Fibroblast of the aortic adventitia (primary cell): ENCODE measurements at places on chromosomes 13 and 19. TPM values are rescaled to one million over a fixed set of nuclear protein-coding genes. Genes with fewer than 3 reads are reported as not detected.

GJB6 gene
- not detected in 2 replicates for total RNA-seq

RGCC gene
- 1.1 and 1.6 TPM in 2 replicates for total RNA-seq

FBN3 gene
- total RNA-seq: not detected in 2 replicates

COL5A3 gene
- 4.1 and 5.2 TPM in 2 replicates for total RNA-seq

CYP2A6 gene
- not detected in 2 replicates for total RNA-seq

MUC16 gene
- total RNA-seq: not detected in 2 replicates

CDADC1 gene
- 3.8 and 9.1 TPM in 2 replicates for total RNA-seq

CEACAM7 gene
- total RNA-seq: not detected in 2 replicates

KLHL1 gene
- total RNA-seq: not detected in 2 replicates

GRCh38 chr19:35124098-35125060 lies 8.8 kb downstream of the FXYD3 start:
- peak; percentile 94 for DNase-seq

DNA sequence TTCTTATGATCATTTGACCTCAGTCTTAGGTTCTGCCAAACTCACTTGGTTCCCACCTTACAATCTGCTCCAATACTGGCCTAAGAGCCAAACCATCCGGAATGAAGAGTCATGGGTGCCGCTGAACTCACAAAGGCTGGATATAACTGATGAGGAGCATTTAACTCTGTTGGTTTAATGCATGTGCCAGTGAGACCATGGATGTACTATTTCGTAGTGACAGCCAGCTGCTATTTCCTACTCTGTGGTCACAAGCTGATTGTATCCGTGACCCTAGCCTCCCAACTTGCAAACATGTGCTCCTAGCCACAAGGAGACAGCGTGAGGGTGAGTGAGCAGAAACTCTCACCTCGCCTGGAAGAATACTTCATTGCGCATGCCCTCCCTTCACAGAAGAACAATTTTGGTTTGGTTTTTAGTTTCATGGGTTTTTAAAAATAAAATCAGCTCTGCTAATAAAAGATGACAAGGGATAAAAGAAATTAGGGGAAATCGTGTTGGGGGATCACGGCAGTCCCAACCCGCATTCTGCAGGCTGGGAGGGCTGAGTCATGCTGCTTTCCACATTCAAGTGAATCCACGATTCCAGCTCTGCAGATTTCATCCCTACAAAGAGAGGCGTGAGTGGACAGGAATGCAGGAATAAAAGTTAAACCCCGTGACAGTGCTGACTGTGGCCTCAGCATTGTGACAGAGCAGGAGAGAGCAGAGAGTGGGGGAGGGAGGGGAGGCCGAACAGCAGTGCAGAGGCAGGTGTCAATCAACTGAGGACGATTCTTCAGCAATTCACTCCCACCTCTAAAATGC lies 66.8 kb upstream of the RAP2A start:
- peak; percentile 56 for DNase-seq

DNA sequence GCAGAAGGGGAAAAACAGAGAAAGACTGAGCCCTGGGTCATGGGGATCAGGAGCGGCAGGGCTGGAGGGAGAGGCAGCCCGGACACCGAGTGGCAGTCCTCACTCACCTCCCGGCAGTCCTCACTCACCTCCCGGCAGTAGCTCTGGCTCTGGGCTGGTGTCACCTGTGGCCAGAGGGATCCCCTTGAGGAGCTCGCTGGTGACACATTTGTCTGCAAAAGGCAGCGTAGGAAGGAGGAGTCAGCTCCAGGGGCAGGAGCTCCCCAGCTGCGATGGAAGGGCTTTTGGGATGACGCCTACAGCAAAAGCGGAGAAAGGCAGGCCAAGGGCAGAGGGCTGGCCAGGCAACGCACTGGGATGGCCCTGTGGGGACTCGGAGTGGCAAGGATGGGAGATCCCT lies 739 bp downstream of the EIF3G start:
- DNase-seq: no peak

- no peak for DNase-seq
These were observed 6.6 kb upstream of the CDX2 start for GRCh38 chr13:27975564-27976361.

DNA sequence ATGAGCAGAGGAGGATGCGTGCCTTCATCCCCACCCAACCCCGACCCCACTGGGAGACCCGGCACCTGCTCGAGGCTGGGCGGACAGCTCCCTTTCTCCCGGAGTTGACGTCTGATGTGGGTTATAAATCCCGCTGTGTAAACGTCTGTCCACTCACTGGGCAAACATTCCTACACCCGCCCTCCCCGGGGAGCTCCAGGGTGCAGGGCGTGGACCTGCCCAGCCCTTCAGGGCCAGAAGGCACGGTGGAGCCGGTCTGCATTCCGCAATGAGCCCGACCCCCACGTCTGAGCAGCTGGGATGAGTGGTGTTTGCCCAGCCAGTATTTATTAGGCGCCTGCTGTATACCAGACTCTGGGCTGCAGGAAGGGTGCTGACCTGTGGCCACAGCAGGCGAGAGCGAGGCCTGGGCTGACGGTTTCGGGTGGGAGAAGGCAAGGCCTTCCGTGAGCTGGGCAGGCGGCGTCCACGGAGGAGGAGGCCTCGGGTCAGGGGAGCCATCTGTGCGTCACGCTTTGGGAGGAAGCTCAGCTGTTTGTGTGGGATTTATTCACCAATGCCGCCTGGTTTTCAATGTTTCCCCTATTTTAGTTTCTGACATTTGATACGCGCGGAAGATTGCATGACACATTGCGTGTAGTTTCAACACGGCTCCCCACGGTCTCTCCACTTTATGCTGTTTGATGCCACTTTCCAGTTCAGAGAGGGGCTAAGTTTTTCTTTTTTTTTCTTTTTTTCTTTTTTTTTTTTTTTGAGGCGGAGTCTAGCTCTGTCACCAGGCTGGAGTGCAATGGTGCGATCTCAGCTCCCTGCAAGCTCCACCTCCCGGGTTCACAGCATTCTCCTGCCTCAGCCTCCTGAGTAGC lies 2.0 kb downstream of the MISP start:
- DNase-seq: peak; percentile 83

DNA sequence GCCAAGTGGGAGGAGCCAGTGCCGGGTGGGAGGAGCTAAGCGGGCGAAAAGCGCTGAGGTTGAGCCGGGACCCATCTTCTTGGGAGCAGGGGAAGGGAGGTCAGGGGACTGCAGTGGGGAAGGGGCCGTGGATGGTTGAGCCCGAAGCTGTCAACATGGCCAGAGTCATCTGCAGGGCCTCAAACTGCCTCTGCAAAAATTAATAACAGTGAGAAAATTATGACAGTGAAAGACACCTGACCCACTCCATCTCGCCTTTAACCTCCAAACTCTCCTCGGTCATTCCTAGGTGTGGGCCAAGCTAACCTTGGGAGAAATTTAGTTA lies 30.1 kb downstream of the ZNF557 start:
- no peak for DNase-seq

DNA sequence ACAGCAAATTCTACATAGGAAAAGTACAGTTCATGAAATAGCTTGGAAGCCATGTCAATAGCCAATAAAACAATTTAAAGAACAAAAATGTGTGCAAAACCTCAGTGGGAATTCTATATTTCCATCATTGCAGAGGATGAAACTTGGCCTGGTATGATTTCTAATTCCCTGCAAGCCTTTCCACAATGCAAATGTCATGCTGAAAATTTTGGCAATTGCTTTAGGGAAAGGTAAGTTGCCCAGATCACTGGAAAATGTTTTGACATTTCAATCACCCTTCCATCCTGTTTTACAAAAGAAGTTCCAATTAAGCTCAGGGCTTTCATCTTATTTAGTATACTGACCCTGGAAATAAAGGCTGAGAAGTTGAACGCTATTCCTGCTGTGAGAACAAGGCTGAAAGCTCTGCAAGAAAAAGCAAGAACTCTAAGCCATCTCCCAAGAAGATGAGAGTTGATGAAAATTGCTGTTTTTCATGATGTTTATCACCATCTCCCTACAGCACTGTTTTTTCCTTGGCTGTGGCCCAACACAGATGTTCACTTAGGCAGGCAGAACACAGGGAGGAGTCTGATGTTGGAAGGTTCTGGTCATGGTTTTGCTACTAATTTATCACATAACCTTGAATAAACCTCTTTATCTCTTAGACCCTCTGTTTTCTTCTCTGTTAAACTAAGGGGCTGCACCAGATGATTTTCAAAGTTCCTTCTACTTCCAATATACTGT lies 263.7 kb downstream of the KCTD12 start:
- peak; percentile 30 for DNase-seq

GRCh38 chr13:37492741-37493514 lies 105.6 kb downstream of the POSTN start:
- DNase-seq: peak; percentile 72

GRCh38 chr13:103694033-103694432 lies 627.8 kb upstream of the SLC10A2 start:
- no peak for DNase-seq

DNA sequence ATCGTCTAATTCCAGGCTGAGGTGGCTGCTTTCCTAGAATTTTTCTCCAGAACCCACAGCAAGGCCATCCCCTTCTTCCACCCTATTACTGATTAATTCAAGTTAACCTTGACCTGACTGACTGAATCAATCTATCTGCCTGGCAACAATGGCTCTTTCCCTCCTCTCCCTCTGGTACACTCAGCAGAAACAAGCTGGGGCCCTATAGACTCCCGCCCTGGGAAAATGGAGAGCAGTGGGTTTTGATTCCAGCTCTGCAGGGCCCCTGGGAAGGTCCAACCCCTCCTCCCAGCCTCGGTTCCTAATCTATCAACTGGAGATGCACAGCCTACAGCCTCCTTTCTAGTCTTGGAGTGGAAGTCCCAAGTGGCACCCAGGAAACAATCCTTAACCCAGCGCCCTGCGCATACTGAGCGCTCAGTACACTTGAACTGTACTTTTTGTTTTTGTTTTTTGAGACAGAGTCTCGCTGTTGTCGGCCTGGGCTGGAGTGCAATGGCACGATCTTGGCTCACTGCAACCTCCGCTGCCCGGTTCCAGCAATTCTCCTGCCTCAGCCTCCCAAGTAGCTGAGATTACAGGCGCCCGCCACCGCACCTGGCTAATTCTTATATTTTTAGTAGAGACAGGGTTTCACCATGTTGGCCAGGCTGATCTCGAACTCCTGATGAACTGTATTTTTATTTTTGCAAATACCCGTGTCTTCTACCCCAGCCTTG lies 5.2 kb upstream of the C3 start:
- no peak for DNase-seq

DNA sequence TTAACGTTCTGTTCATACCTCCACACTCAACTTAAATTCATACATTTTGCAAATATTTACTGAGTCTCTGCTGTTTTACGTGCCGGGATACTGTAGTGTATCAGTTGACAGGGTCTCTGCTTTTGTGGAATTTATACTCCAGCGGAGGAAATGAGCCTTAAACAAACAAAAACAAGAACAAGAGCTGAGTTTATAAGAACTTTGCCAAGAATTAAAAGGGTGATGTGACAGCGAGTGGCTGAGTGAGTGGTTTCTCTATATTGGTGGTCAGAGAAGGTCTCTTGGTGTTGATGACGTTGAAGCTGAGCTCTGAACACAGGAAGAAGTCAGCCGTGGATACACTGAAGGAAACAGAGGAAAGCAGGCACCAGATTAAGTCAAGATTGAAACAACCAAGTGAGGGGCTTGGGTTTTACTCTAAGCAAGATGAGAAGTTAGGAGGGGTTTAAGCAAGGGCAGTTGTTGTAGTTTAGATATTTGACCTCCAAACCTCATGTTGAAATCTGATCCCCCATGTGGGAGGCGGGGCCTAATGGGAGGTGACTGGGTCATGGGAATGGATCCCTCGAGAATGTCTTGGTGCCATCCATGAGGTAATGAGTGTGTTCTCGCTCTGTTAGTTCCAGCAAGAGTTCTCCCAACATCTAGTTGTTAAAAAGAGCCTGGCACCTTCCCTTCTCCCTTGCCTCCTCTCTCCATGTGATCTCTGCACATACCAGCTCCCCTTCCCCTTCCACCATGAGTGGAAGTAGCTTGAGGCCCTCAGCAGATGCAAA lies 248.3 kb downstream of the DCLK1 start:
- DNase-seq: no peak

- DNase-seq: no peak
These were observed 27.3 kb downstream of the PTPRS start for GRCh38 chr19:5313307-5313706.

DNA sequence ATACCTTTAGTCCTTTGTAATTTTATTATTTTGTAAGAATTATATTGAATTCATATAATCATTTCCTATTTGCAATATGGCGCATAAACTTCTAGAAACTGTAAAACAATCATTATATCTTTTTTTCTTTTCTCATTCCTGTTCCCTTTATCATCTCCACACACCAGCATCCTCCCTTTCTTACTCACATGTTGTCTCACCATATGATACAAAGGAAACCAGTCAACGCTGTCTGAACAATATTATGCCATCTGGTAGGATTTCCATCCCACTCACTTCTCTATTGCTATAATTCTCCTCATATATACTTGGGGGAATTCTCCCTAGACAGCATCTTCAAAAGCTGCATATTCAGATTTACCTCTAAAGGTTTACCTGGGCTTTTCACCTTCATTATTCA lies 389.8 kb downstream of the NDFIP2 start:
- DNase-seq: peak; percentile 19

GRCh38 chr19:52230685-52231084 lies 38.7 kb upstream of the ZNF766 start:
- no peak for DNase-seq

DNA sequence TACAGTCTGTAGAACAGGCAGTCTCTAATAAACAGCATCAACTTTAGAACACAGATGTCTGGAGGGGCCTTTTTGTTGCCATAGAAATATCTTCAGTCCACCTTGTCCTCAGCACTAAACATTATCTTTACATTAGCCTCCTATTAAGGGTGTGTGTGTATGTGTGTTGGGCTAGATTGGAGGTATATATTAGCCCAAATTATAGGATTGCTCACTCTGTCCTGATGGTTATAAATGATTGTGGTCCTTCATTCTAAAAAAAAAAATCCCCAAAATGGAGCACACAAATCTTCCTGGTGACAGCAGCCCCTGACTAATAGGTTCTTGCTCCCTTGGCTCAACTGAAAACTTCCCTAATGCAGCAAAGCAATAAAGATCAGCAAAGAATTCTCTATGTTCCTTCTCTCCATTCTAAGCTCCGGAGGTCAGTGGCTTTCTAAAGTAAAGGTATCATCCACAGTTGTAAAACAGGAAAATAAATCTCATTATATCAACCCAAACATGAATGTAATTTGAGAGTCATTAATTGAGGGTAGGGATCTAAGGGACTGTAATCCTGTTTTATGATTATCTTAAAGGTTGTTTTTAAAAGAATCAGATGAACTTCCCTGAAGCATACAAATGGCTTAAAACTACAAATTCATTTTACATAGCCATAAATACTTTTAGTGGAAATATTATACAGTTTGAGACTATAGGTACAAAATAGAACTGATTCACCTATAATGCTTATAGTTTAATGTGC lies 232.7 kb downstream of the KLF12 start:
- DNase-seq: no peak

DNA sequence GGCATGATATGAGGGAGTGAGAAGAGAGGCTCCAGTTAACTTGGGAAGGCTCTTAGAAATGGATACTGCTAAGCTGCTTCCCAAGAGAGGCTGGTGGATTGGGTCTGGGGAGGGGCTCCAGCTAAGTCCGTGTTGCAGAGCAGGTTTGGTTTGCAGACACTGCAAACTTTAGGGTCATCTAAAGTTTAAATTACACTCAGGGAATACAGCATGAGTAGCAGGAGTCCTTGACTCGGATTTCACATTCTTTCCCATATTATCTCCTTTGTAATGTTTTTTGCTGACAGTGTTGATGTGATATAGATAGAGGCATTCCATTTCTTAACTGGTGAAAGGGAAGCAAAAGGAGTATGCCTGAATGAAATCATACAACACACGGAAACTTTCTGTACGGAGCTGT lies 31.9 kb downstream of the SGCG start:
- DNase-seq: peak; percentile 1

GRCh38 chr13:30685320-30685859 lies 50.0 kb upstream of the ALOX5AP start:
- DNase-seq: no peak
